ENCODE measurements at places on chromosomes 7 and 10.

DNA sequence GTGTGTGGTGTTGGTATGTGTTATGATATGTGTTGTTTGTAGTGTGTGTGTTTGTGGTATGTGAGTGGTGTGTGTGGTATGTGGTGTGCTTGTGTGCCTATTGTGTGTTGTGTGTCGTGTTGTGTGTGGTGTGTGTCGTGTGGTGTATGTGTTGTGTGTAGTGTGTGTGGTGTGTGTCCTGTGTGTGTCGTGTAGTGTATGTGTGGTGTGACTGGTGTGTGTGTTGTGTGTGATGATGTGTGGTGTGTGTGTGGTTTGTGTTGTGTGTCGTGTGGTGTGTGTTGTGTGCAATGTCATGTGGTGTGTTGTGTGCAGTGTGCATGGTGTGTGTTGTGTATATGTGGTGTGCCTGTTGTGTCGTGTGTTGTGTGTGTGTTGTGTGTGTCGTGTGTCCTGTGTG is 144.6 kb downstream of the DNAJB6 start:
- DNase-seq: no peak

- DNase-seq: no peak
These were observed 59.1 kb downstream of the CH25H start for GRCh38 chr10:89148061-89148460.

- no peak for DNase-seq
These were observed 214.8 kb upstream of the ADO start for GRCh38 chr10:62589689-62590088.

DNA sequence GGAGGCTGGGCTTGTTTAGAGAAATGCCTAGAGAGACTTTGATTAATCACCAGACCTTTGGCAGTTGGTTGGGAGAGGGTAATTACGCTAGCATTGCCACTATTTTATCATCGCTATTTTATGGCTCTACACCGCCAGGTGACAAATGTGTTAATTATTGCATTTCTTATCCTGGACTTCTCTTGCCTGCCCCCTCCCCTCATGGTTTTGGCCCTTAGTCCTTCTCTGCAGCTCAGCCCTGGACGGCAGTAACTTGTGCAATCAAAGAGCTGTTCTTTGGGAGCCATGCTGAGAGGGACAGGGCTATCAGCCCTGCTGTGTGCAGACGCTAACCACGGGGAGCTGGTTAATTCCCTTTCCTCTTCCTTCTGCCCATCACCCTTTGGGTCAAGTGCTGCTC is 585.0 kb downstream of the AUTS2 start:
- no peak for DNase-seq

- DNase-seq: no peak
These were observed 230.3 kb downstream of the INHBA start for GRCh38 chr7:41472427-41473125.

GRCh38 chr7:138838166-138838565 is 40.2 kb upstream of the ATP6V0A4 start:
- DNase-seq: no peak

DNA sequence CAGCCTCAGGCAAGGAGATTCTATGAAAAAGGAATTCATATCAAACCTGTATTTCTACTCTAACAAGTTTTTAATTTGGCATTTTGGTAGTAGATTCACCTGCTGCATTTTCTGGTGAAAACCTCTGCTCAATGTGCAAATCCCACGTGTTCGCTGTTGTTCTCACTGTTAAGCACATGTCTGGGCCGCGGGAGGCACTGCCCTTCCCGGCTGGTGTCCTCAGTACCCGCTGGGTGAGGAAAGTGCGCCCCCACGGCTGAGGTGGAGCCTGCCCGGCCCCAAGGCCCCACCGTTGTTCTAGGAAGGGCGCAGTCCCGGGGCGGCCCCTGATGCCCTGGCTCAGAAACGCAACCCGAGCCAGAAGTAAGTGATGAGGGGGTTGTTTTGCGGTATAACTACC is 193.4 kb upstream of the VWC2 start:
- DNase-seq: no peak

DNA sequence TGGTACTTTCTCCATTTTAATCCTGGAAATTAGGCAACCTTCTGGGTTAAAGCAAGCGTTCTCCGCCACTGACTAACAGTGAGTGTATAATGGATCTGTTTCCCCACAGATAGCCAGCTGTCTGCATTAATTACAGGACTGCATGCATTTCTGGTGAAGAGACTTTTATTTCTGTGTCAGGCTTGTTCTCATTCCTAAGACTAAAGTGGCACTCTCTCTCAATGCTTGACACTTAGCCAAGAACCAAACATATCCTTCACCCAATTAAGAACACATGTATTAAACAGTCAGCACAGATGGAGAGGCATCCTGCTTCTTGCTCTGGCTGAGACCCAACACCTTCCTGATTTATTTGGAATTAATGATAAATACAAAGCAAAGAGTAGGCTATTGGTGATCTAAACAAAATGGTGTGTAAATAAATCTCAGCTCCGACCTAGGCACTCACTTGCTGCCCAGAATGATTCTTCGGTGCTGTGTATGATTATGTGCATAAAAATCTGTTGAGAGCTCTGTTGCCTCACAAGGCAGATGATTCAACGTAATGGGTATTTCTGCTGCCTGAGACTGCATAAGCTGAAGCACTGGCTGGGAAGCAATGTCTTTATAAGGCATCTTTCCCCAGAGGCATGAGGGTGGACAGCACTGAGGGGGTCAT is 16.8 kb downstream of the CALU start:
- DNase-seq: no peak

- DNase-seq: no peak
These were observed 683.7 kb upstream of the NRP1 start for GRCh38 chr10:34018129-34018528.

DNA sequence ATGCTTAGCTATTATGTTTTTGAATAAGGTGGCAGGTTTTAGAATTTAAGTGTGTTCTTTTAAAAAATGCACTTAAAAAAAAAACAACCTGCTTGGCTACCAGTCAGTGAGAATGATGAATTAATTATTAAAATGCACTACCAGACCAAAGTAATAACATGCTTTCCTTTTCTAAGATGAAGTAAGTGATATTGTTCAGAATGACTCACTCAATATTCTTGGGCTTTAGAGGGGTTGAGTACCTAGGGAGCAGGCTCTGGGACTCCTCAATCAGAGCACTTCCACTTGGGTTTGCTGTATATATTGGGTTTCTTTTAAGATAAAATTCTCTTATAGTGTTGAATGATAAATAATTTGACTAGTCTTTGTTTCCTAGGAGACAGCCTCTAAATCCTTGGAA is 8.6 kb downstream of the STAM start:
- no peak for DNase-seq

DNA sequence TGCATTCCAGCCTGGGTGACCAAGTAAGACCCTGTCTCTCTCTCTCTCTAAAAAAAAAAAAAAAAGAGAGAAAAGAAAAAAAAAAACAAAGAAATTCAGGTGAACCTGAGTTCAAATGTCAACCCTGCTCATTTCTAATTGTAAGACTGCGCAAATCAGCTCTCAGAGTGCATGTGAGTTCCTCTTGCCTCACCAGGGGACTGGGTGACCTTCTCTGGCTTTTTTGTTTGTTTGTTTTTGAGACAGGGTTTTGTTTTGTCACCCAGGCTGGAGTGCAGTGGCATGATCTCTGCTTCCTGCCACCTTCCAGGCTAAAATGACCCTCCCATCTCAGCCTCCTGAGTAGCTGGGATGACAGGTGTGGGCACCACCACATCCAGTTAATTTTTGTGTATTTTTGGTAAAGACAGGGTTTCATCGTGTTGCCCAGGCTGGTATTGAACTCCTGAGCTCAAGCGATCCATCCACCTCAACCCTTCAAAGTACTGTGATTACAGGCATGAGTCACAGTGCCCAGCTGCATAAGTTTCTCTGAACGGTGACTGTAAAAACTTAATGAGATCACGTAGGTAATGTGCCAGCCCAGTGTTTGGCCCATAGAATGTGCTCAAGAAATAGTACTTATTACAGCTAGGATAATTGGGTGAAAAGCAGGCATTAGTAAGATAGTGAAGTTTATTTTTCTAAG is 45.3 kb upstream of the BAMBI start:
- DNase-seq: no peak

DNA sequence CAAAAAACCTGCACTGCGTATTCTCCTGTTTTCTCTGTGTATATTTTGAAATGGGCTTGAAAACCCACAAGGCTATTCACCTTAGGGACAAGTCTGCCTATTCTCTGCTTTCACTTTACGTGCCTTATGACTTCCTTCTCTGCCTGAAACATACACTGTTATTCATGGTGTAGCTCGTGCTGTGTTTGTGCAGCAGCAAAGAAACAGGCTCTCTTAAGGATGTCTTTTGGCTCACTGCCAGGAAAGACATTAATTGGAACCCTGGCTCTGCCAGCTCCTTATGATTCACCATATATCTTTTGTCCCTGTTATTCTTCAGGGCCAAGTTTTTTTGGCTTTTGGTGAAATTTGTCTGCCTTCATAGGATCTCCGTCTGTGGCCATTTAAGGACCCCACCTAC is 92.4 kb downstream of the TMEM106B start:
- DNase-seq: no peak

- DNase-seq: no peak
These were observed 402.3 kb upstream of the PCDH15 start for GRCh38 chr10:55203319-55203718.

GRCh38 chr7:64758151-64758550 is 36.1 kb upstream of the ZNF138 start:
- no peak for DNase-seq

- no peak for DNase-seq
These were observed 293.5 kb upstream of the IGFBP3 start for GRCh38 chr7:46214526-46214925.

DNA sequence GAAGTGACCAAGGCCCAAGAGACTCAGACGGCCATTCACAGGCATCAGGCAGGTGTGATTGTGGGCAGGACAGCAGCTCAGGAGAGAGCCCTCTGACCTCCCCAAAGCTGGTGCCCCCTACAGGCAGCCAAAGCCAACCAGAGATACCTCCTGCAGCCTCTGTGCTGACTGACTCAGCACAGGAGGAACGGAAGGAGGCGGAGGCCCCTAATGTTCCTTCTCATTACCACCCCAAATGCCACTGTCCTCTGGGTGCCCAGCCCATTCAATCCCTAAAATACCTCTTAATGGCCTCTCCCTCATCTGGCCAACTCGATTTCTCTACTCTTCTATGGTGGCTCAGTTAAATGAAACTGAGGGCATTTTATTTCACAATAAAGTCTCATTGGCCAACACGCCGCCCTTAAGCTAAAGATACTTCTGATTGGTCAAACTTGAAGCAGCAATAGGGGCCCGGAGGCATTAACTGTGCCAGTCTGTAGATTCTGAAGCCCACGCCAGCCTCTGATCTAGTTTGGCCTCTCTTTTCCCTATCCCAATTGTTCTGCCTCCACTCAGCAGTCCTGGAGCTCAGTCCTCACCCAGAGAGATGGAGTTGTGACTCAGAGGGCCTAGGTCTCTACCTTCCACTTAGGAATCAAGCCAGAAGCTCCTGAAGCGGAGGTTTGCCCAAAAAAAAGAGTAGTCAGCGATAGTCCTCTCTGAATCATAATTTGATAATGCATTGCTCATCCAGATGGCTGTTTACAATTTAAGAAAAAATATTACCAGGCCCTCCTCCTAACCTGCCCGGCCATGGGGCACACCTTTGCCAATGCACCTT is 1.2 kb downstream of the CYREN start:
- DNase-seq: no peak

- no peak for DNase-seq
These were observed 133.1 kb downstream of the MYL10 start for GRCh38 chr7:101496017-101496416.

- no peak for DNase-seq
These were observed 9.6 kb downstream of the PKD1L1 start for GRCh38 chr7:47938574-47939165.

GRCh38 chr7:140698477-140698876 is 2.0 kb downstream of the NDUFB2 start:
- no peak for DNase-seq

DNA sequence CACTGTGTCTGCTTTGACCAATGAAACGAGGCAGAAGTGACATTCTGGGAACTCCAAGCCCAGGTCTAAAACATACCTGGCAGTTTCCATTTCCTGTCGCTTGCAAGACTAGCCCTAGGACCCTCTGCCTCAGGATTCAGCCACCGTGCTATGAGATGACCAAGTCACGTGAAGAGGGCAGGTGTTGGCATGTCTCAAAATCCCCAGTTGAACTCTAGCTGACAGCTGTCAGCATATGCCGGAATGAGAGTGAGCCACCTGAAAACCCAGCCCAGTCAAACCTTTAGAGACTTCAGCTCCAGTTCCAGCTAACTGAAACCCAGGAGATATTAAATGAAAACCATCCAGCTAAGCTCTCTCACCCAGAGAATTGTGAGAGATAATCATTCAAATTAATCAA is 89.9 kb upstream of the PPP1R3A start:
- no peak for DNase-seq

DNA sequence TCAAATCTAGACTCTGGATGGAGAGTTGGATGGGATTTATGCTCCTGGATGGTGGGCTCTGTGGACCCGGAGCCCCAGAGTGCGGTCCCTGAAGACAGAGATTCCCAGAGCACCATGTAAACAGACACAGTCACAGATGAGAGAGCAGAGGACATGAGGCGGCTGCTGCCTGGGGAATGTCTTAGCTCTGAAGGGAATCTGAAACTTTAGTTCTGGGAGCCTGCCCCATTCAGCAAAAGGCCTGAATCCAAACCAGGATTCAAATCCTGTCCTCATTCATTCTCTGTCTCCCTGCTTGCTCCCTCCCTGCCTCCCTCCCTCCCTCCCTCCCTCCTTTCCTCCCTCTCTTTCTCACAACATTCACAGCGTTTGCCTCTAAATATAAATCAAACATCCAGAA is 49.5 kb upstream of the CALD1 start:
- DNase-seq: no peak

DNA sequence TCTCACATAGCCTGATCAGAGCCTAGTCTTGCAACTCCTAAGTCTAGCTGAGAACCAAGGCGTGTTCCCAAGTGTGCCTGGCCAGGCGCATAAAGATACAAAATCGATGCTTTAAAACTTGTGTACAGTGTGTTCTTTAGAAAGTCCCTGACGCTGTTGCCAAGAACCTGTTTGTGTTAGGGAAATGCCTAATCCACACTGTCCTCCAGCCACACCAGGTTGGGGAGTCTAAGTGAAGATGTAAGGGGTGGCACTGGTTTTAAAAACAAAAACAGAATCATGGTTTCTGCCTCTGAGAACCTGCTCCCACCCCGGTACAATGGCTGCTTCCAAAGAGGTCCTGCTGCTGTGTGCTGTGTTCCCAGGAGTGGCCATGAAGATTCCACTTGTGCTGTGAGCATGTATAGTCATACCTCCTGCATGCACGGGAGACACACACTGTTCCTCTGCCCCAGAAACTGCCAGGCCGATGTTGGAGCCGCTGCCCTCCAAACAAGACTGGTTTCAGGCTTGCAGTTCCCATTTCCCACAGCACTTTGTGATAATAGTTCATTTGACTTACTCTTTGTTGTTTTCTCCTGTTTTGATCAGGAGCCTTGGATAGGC is 88.5 kb downstream of the CCNY start:
- no peak for DNase-seq
